Stimulated activated CD8-positive, alpha-beta memory T cell treated with anti-CD3 and anti-CD28 coated beads, Interleukin-7, amount 100 ng/mL, for 24 hours (primary cell): ENCODE measurements at places on chromosomes 6 and 20.

GRCh38 chr20:63547725-63548480 is at the start of gene SRMS:
SRMS (minus strand) TSS chr20:63547749; CDS start chr20:63547463, 286 bp downstream.
- no peak for DNase-seq

DNA sequence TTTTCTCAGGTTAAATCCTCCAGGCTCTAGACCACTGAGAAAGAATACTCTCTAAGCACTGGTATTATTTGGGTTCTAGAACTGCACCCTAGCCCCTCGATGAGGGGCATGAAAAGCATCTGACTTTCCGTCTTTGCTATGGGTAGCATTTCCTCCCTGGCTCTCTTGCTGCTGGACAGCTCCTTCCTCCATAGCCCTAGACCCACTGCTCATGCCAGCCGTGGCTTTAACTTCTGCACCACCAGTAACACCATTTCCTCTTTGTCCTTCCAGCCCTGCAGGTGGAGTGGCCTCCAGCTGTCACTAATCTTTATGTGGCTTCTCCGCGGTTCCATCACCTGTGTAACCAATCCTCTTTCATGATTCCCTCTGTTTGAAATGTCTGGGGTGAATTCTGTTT is 194.9 kb downstream of the SCP2D1 start:
- DNase-seq = no peak

DNA sequence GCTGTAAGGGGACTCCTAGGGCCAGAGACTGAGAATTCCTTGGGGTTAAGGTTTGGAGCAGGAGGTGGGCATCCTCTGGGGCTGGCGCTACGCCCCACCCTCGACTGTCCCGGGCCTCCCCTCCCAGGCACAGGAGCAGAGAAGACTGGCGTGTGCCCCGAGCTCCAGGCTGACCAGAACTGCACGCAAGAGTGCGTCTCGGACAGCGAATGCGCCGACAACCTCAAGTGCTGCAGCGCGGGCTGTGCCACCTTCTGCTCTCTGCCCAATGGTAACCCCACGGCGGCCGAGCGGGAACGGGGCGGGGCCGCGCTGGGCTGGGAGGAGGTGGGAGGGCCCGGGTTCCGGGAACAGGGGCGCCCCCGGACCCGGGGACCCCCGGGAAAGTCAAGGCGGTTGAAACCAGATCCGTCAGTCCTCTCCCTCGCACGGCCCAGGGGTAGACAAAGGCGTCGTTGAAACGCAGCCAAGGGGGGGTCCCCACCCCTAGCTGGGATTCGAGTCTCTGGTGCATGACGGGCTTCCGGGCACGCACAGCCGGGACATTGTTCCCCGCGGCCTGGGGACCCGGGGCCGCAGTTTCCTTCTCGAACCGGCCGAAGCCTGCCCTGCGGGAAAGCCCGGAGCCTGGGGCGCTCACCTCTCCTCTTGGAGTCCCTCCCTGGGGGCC is 844 bp downstream of the WFDC2 start:
- DNase-seq = no peak

DNA sequence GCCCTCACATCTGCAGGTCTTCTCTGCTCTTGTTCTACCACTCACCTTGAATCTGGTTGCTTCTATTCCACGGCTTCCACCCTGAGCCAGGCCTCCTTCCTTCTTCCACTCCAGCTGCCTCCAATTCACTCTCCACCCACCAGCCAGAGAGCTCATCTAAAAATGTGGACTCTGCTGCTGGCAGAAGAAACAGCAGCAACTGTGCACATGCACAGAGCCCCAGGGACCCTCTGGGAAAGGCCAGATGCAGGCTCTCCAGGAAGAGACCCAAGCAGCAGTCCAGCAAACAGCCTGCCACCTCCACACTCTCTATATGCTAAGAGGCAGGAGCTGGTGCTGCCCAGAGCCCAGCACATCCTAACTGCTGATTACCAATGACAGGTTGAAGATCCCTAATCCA is 162.6 kb upstream of the TOP1 start:
- DNase-seq = no peak

GRCh38 chr20:45595235-45595634 is 16.2 kb upstream of the WFDC8 start:
- no peak for DNase-seq

DNA sequence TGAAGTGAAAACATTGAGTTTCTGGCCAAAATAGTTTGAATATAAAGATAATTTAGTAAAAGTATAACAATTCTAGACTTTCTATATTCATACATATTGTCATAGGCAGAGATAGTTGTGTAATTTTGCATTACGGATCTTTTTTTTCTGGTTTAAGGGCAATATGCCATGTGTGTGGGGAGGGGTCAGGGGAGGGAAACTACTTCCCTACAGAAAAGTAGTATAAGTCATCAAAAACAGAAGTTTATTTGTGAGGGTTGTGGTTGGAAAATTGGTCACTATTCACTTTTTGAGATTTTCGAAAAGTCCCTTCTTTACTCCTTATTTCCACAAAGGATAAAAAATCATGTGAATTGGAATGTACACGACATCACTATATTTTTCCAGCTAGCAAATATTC is 288.2 kb upstream of the PREP start:
- DNase-seq = no peak

DNA sequence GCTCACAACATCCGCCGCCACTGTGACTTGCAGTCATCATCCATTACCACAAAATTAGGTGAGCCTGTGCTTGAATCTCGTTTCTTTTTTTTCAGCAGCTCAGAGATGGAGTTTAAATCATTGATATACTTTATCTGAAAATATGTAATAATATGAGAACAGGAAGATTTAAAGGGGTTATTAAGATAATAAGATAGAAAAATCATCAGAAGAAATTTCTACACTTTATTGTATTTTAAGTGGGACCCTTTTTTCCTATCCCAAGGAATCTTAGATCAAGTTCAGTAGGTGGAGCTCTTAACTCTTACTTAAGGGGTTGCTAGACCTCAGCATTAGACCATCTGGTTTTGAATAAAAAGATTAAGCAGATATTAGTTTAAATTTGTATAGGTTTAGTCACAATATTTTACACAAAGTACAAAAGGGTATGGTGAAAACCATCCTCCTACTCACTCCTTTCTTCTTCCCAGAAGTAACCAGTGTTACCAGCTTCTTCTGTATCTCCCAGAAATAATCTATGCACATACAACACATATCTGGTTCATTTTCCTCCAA is 9.4 kb upstream of the NCOA7 start:
- no peak for DNase-seq

- no peak for DNase-seq
These were observed 139.2 kb downstream of the SOX4 start for GRCh38 chr6:21732731-21733130.

GRCh38 chr6:96943555-96944215 is 19.2 kb downstream of the KLHL32 start:
- DNase-seq = no peak

GRCh38 chr6:121544691-121545090 is 109.2 kb downstream of the GJA1 start:
- DNase-seq = no peak

GRCh38 chr6:144066741-144067484 is 28.5 kb downstream of the SF3B5 start:
- no peak for DNase-seq

GRCh38 chr20:45067087-45067486 is 33.8 kb downstream of the KCNS1 start:
- DNase-seq = no peak

GRCh38 chr6:129381885-129382284 is 328.1 kb downstream of the ARHGAP18 start:
- no peak for DNase-seq

- no peak for DNase-seq
These were observed 22.6 kb upstream of the HLA-A start for GRCh38 chr6:29919506-29920445.

DNA sequence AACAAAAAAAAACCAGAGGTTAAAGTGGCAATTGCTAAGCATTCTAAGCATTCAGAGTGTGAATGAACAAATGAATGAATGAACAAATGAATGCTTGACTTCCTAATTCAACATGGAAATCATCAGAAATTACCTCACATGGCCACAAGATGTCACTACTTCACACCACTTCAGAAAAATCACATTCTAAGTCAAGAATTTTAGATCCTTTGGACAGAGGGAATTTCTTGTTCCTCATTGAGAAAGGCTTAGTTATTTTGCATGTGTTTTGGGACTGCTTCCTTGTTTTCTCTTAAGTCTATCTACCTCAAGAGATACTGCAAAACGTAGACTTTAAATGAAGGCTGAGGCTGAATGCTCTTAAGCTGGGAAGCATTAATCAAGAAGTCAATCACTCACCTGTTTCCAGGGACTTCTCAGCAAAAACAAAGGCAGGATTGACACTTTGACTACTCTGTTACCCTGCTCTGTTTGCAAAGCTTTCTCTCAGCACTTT is 120.2 kb downstream of the MBOAT1 start:
- DNase-seq = no peak

GRCh38 chr20:62897666-62898065 is 28.6 kb downstream of the DIDO1 start:
- no peak for DNase-seq

DNA sequence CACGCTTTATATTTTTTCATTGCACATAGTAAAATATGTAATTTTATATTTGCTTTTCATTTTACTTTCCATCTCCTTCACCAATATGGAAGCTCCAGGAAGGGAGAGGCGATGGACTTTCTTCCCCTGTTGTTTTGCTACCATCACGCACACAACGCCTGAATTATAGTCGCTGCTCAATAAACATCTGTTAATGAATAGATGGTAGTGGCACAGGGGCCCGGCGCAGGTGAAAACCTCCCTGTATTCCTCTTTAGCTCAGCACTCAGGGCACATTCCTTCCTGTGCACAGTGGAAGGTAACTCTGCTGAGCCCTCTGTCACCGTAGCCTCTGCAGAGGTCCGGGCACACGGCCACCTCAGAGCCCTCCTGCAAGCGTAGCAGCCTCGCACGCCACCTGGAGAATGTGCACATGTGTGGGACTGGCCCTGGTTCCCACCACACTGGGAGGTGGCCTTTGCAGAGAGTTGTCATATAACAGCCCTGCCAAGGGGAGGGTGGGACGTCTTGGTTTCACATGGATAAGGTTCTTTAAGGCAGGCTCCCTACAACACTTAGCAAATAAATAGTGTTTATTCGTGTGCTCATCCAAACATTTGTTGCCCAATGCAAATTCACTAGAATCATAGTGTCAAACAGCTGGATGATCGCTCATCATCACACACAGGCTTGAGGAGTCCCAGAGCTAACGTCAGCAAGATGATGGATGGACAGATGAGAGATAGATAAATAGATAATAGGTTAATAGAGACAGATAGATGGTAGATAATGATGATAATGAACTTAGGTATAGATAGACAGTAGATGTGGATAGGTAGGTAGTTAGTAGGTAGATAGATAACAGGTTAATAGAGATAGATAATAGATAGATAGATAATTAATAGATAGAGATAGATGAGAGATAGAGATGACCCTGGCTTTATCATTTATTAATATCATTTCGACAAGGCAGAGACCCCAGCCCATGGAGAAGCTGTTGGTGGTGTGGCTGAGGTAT is 32.3 kb upstream of the AFDN start:
- no peak for DNase-seq

DNA sequence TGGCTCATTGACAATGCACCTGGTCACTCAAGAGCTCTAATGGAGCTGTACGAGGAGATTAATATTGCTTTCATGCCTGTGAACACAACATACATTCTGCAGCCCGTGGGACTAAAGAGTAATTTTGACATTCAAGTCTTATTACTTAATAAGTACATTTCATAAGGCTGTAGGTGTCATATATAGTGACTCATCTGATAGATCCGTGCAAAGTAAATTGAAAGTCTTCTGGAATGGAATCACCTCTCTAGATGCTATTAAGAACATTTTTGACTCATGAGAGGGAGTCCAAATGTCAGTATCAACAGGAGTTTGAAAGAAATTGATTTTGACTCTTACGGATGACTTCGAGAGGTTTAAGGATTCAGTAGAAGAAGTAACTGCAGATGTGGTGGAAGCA is 267.9 kb downstream of the CLVS2 start:
- no peak for DNase-seq

GRCh38 chr6:93571346-93571745 is 152.0 kb upstream of the EPHA7 start:
- no peak for DNase-seq

DNA sequence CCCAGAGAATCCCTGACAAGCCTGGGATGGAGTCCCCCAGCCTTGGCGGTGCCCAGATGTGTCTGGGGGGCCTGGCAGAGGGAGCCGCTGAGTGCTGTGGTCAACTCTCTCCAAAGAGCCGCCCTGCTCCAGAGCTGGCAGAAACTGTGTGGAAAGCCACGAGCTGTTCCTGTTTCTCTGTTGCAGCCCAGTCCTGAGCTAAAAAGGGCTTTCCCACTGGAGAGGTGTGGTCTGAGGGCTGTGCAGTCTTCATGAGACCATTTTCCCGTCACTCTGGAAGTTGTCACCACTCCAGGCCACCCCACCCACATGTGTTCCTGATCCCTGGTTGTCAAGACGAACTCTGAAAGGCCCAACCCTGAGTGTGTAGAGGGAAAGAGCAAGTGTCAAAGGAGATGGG is 99.7 kb upstream of the KCNK16 start:
- DNase-seq = no peak

DNA sequence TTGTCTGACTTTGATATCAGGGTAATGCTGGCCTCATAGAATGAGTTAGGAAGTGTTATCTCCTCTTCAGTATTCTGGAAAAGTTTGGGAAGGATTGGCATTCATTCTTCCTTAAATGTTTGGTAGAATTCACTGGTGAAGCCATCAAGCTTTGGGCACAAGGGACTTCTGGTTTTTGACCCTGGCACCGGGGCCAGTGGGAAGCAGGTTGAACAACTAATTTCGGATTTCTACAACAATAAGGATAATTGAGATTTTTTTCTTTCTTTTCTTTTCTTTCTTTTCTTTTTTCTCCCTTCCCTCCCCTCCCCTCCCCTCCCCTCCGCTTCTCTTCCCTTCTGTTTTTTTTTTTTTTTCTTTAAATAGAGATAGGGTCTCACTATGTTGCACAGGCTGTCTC is 70.4 kb downstream of the EFCAB8 start:
- no peak for DNase-seq

DNA sequence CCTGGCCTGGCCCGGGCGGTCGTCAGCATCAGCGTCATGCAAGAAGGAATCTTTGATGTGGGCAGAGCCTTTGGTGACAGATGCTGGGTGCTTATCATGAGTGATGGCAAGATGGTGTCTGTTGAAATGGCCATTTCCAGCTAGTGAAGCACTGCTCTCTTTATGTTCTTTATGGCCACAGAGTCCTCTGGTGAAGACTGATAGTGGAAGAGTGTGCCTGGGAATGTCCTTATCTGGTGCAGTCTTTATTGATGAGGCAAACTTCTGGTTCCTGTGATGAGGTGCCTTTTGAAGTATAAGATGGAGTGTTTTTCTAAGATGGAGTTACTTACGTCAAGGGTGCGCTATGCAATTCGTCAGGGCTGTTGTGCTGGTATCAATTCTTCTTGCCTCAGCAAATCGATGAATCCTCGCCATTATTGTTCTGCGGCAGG is 22.6 kb upstream of the CCR6 start:
- DNase-seq = no peak

- DNase-seq = no peak
These were observed 52.9 kb upstream of the PROKR2 start for GRCh38 chr20:5369629-5370028.
